ENCODE measurements at places on chromosomes 7 and 10.
A peak's percentile ranks its signal among the peaks of the same experiment; 100 is the strongest.

DNA sequence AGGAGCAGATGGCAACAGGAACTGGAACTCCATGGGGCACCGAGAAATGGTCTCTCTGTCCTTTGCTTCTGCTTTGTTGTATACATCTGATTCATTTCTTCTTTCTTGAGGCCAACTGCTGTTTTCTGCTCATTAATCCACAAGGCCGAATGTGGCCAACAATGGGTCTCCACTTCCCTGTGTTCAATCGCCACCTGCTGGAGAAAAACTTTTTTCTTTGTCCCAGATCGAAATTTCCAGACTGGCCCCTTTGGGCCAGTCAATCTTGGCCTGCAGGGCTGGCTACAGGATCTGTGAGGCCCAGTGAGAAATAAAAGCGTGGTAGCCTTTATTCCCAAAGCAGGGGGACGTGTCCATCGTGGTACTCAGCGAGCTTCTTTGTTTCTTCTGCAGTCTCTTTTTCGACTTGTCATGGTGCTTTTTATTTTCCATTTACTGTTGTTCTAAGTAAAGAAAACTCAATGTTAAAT is 58.8 kb downstream of the PARP12 start:
- DNase-seq = peak; percentile 67

GRCh38 chr7:24025094-24025493 is 258.9 kb upstream of the NPY start:
- DNase-seq = peak; percentile 8

DNA sequence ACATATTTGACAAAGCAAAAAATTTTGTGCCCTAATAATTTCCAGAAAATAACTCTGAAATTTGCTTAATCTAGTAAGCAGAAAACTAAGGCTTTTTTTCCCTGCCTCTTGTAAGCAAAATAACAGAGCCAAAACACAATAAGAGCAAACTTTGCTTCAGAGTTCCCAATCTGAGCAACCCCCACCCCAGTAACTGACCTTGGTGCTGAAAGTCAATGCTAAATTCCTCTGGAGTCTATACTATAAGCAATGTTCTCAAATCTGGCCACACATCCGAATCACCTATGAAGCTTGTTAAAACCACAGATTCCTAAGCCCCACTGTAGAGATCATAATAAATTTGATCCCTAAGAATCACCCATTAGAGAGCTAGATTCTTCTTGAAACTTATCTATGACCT is 150.5 kb downstream of the ELAPOR2 start:
- no peak for DNase-seq

- DNase-seq = peak; percentile 31
Measured at GRCh38 chr7:80940539-80941207, 21.8 kb upstream of the SEMA3C start.

- peak; percentile 32 for DNase-seq
Measured at GRCh38 chr10:67790534-67791408, 47.2 kb downstream of the DNAJC12 start.

GRCh38 chr10:116490028-116490662 is 55.6 kb upstream of the PNLIP start:
- peak; percentile 31 for DNase-seq
